GM20000 (cell line): ENCODE measurements at places on chromosomes 6 and 20.

DNA sequence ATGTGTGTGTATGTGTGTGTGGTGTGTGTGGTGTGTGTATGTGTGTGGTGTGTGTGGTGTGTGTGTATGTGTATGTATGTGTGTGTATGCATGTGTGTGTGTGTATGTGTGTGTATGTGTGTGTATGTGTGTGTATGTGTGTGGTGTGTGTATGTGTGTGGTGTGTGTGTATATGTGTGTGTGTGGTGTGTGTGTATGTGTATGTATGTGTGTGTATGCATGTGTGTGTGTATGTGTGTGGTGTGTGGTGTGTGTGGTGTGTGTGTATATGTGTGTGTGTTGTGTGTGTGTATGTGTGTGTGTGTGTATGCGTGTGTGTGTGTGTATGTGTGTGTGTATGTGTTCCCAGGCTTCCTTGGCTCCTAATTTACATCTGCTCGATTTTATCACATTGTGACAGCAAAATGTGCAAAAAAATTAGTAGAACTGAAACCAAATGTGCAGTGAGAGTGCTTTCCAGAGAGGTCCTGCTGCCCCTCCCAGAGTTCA, 234.5 kb downstream of the BMP7 start:
- DNase-seq, result no peak

- no peak for DNase-seq
Observed at GRCh38 chr6:169048865-169049205, 204.8 kb downstream of the THBS2 start.

- DNase-seq, result no peak
Observed at GRCh38 chr6:613981-614380, 42.9 kb downstream of the HUS1B start.

GRCh38 chr6:5680095-5680494, 326.6 kb downstream of the NRN1 start:
- no peak for DNase-seq

- DNase-seq, result no peak
Observed at GRCh38 chr20:58994390-58995159, 12.5 kb downstream of the CTSZ start.

DNA sequence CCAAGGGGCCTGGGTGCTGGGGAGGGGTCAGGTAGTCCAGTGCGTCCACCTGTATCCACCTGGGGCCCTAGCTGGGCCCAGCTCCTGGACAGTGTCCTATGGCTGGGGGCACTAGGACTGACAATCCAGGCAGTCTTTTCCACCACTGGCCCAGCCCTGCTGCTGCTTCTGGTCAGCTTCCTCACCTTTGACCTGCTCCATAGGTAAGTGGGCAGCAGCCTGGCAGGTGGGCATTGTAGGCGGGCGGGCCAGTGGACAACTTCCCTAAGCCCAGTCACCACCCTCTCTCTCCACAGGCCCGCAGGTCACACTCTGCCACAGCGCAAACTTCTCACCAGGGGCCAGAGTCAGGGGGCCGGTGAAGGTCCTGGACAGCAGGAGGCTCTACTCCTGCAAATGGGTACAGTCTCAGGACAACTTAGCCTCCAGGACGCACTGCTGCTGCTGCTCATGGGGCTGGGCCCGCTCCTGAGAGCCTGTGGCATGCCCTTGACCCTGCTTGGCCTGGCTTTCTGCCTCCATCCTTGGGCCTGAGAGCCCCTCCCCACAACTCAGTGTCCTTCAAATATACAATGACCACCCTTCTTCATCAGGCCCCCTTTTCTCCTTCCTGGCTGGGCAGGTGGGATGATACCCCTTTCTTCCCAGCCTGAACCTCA, 584 bp downstream of the C20orf141 start:
- no peak for DNase-seq

- peak; percentile 66 for DNase-seq
Observed at GRCh38 chr20:46206025-46206424, 87.9 kb downstream of the CD40 start.

- no peak for DNase-seq
Observed at GRCh38 chr6:42293386-42293977, 75.8 kb upstream of the MRPS10 start.

DNA sequence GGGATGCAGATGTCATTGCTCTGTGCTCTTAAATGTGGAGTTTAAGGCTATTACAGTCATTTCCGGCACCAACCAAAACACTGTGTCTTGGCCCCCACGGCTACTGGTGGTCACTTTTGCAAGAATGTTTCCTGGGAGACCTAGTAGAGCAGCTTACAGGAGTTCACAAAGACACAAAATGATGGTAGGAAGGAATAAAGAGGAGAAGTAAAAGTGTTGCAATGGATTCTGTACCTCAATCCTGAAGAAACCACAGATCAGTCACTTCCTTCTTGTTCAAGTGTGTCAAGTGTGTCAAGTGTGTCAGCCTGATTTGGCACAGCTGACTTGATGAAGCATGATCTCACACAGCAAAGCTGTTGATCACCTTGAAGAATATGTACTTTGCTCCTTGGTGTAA, 344.0 kb downstream of the PLCB1 start:
- DNase-seq, result no peak

DNA sequence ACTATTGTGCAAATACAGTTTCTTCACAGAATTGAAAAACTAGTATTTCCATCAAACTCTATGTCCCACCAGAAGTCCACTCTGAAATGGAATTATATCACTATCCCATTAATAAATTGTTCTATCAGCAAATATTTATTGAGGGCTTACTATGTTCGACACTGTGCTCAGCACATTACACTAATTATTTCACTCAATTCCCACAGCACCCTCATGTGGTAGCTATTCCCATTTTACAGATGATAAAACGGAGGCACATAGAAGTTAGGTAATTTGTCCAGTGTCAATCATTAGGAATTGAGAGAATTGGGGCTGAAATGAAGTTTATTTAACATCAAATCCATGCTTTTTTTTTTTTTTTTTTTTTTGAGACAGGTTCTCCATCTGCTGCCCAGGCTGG, 52.5 kb downstream of the MKKS start:
- no peak for DNase-seq

DNA sequence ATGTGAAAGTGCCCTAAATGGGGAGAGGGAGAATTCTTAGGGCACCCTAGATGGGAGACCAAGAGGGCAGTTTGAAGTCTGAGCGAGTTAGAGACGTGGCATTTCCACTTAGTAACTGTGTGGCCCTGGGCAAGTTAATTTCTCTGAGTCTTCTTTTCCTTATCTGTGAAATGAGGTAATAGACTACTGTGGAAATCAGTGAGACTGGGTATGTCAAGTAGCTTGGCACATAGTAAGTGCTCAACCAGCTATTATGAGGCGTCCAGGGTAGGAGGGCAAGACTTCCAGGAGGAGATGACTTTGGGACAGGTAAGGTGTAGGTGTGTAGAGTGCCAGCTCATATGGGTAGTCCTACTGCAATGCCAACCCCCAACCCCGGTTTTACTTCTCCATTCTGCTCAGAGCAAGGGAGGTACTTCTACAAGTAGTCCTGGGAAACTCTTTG, 770 bp downstream of the KIF3B start:
- peak; percentile 68 for DNase-seq

GRCh38 chr6:147621263-147621662, 112.8 kb downstream of the SAMD5 start:
- no peak for DNase-seq

- DNase-seq, result no peak
Observed at GRCh38 chr6:122136386-122136785, 263.1 kb upstream of the HSF2 start.

- DNase-seq, result no peak
Observed at GRCh38 chr20:22584922-22585785, 782 bp upstream of the FOXA2 start.

- DNase-seq, result no peak
Observed at GRCh38 chr20:16563066-16563806, 10.0 kb downstream of the KIF16B start.

DNA sequence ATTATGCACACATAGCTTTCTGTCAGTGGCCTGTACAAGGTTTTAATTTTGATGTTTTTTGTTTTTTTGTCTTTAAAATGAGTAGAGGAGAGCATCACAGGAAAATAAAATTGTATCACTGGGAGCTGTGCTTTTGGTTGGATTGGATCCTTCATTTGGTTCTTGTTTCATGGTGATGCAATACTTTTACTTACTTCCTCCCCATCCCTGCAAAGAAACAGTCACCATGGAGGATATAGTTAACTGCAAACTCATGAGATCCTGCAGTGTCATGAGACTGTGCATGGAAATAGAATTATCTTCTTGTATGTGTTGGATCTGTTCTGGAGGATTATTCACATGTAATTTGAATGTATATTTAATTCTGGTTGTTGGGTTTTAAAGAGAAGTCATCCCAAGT, 122.3 kb downstream of the JARID2 start:
- no peak for DNase-seq

DNA sequence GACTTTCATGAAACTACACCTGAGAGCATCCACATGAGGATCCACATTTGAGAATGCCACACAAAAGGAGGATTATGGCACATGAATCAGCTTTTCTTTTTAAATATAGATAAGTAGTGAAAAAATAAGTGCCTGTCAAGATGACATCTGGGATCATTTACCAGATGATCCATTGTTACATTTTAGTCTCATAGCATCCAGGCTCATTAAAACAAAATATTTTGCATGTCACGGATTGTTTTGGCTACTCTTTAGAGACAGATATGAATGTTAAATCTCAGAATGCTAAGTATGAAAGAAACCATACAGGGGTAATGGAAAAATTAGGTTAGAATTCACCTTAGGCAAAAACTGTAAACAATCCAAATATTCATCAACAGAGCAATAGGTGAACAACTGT, 66.7 kb downstream of the MYO6 start:
- no peak for DNase-seq

DNA sequence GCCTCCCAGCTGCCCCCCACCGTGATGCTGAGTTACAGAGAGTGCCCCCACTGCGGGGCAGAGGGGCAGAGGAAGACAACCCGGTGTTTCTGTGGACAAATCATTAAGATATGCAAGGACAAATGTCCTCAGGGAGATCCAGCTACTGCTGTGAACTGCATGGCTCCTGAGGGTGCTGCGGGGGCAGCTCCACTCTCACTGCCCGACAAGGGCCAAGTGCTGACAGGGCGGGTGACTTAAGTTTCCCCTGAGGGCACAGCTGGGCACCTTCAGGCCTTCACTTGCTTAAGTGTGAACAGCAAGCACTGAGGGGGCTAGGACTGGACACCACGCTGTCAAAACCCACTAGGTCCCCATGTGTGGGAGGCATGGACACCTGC, 26.2 kb upstream of the TCFL5 start:
- no peak for DNase-seq

- no peak for DNase-seq
Observed at GRCh38 chr6:6474170-6474920, 114.2 kb upstream of the LY86 start.

- DNase-seq, result no peak
Observed at GRCh38 chr6:126015863-126016262, 29.5 kb downstream of the TRMT11 start.

DNA sequence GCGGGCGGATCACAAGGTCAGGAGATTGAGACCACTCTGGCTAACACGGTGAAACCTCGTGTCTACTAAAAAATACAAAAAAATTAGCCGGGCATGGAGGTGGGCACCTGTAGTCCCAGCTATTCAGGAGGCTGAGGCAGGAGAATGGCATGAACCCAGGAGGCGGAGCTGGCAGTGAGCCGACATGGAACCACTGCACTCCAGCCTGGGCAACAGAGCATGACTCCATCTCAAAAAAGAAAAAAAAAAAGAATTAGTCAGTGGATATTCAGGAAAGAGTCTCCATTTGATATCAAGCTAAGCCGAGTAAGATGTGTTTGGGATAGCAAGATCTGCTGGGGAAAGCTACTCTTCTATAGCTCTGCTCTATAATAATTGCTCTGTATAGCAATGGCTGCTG, 41.0 kb downstream of the MOCS1 start:
- DNase-seq, result no peak

DNA sequence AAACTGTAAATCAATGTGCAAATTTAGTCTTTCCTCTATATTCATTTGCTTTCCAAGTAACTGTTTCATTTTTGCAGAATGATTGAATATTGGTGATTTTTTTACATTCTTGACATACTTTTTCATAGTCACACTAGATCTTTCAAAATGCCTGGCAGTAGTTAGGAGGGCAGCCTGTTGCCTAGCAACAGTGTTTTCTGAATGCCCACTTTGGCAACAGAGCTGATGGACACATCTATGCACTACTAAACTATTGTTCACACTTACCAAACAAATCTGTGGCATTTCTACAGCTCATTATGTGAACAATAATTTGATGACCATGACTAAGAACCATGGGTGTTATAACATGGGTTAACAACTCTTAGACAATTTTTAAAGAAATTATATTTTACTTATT, 438.0 kb upstream of the IMPG1 start:
- no peak for DNase-seq

GRCh38 chr6:75850026-75850833, 101.2 kb downstream of the MYO6 start:
- no peak for DNase-seq

- no peak for DNase-seq
Observed at GRCh38 chr6:121873595-121873994, 438.1 kb downstream of the GJA1 start.

DNA sequence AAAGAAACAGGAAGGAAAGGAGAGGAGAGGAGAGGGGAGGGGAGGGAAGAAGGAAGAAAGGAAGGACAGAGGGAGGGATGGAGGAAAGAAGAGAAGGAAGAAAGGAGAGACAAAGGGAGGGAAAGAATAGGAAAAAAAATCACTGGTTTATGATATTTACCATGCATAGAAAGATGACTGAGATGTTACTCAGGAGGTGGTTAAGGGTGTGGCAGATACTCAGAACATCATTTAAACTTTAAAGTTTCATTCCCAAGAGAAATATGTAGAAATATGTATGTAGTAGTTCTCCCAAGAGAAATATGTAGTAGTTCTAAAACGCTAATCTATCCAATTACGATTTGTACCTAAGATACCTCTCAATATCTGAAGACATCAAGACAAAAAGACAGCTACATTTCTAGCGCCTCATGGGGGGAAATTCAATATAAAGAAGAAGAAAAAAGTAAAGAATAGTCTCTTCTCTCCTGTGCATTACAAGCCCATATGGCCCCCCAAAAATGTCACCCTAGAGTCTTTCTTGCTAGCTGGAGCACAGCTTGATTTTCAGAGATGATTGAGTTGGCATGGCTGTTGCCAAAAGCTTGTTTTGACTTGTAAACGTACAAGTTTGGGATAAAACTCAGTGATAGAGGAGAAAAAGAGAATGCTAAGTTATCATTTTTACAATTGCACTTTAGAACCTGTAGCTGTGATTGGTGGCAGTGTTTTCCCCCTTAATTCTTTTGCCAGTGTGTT, 539.2 kb downstream of the CDH26 start:
- no peak for DNase-seq

- DNase-seq, result peak; percentile 74
Observed at GRCh38 chr20:62523473-62524203, 47.8 kb upstream of the GATA5 start.

DNA sequence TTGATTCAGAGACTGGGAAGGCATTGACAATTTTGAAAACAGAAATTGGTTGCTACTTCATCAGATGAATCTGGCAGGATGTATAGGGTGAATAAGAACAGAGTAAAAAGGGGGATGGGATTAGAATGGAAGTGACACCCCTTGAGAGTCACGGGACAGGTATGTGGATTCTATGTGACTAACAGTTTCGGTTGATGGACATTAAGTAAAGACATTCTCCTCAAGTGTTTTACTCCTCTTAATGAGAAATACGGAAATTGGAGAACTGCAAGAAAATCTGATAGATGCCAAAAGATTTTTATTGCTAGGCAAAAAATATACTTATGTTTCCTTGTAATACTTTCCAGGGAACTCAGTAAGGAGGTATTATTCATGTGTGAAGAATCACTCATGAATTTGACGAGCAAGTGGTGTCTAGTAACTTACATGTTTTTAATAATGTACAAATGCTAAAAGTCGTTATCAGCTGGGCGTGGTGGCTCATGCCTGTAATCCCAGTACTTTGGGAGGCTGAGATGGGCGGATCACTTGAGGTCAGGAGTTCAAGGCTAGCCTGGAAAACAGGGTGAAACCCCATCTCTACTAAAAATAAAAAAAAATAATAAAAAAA, 135.8 kb downstream of the KIF16B start:
- no peak for DNase-seq
